Fibroblast of the aortic adventitia (primary cell): ENCODE measurements at places on chromosomes 12 and 14.

DNA sequence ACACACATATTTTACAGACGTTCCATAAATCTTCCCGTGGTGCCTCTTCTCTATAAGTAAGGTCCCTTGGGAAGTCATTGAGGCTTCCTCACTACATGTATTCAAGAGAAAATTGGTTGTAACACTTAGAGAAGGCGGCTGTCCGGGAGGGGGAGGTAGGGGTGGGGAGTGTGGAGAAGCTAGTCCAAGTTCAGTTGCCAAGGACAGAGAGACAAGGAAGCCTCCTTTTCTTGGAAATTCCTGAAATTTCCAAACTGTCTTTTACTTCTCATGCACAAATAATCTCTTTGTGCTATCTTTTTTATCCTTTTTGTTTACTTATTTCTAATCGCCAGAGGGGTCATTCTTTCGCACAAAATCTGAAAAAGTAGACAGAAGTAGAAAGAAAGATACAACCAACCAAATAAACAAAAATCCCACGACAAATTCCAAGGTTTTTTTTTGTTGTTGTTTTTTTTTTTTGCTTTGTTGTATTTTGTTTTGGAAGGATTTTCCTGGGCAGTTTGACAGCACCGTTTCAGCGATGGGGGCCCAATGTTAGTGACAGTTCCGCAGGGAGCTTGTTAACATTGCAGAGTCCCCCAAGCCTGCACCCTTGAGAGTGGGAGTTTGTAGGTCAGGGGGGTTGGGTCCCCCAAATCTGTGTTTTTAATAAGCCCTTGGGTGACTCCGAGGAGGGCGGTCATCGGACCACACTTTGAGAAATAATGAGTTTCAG lies 45.2 kb downstream of the MAP1LC3B2 start:
- DNase-seq, result peak; percentile 14

DNA sequence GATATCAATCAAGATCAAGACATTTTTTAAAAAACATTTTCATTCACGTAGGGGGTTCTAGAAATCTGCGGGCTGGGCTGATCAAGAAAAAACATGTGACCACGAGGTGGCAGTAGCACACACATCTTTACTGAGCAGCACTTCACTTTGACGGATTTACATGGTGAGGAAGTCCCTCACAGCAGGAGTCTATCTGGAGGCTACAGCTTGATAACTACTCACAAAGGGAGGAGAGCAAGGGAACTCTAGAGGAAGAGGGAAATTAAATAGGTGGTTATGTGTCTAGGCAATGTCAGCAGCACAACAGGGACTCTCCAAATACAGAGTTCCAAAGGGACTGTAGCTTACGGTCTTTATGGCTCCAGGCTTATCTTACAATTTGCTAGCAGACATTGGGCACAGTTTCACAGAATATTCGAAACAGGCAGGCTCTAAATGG lies 248.1 kb downstream of the DPY19L2 start:
- DNase-seq, result peak; percentile 66

- no peak for DNase-seq
These were observed 13.3 kb upstream of the LRP1-AS start for GRCh38 chr12:57160741-57161140.

- DNase-seq, result peak; percentile 57
These were observed 48.5 kb downstream of the CDC42BPB start for GRCh38 chr14:103008768-103009357.

DNA sequence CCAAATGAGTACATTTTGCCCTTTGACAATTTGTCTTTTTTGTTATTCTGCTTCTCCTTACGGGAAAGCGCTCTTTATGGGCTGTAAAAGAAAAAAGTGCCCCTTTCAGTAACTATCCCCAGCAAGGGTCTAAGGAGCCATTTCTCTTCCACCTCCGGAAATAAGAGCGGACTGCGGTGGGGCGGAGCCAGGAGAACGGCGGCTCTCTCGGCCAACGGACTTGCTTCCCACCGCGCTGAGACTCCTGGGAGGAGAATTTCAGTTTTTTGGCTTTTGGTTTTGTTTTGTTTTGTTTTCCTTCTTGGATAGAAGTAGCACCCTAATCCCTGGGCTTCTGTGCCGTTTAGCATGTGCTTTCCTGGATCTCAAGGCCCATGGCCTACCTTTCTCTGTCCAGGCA lies 43.5 kb downstream of the ZNF641 start:
- DNase-seq, result no peak
